ENCODE measurements at places on chromosomes 16 and 17.

DNA sequence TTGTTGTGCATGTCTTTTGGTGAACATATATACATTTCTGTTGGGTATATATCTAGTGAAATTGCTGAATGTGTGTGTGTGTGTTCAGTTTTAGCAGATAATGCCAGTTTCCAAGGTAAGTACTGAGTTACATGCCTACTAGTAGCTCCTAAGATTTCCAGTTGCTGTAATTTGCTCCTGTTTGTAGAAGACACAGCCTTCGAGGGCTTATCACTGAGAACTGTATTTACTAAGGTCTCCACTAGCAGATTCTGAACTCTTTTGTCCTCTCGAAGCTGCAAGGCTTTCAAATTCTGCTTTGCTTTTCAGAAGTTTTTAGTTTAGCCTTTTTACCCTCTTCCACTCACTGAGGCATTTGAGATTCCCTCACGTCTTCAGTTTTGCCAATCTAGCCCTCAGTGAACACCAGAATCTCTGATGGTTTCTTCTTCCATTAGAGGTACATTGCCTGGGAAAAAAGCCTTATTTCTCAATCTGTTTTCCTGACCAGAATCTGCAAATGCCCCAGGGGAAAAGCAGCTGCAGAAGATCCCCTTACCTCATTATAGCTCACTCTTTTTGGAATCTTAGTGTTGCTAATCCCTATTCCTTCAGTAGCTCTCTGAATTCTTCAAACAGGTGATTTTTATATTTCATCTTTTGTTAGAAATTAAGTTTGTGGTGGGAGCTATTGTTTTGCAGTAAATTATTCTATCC lies 52.9 kb downstream of the NF1 start:
- DNase-seq: no peak

DNA sequence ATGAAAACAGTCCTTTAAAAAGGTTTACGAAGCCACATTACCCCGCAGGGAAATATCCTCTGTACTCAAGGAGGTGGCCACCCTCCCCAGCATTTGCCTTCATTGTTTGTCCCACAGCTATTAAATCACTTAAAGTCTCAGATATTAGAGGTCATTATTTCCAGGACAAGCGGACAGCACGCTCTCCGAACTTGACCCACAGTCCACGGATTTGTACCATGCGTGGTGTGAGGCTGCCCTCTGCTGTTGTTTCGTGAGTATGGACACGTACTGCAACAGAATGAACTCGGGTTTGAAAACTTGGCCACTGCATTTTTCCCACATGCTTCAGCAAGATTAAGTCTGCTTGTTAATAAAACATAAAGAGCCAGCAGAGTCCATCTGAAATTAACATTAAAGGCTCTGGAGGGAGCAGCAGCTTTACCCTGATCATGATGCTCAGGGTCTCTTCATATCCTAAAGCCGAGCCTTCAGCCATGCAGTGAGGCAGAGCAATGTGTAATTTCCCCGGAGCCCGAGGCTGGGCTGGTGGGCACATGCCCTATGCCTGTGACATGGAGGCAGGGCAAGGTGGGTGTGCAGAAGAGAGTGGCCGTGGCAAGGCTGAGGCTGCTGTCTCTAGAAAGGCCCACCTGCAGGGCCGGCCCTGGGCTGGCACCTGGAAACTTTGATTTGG lies 19.7 kb downstream of the MEAK7 start:
- DNase-seq: no peak

- DNase-seq: no peak
These were observed 15.0 kb downstream of the SLC7A5 start for GRCh38 chr16:87854053-87854906.

DNA sequence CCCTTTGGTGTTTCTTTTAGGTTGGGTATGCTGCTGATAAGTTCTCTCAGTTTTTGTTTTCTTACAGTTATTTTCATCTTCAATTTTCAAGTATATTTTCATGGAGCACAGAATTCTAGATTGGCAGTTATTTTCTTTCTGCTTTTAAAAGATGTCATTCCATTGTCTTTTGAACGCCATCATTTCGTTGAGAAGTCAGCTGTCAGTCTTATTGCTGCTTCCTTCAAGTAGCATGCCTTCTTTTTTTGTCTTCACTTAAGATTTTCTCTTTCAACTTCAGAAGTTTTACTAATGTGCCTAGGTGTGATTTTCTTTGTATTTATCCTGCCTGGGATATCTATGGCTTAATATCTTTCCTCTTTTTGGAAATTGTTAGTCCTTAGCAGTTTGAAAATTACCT lies 262.2 kb upstream of the PMFBP1 start:
- DNase-seq: no peak

- no peak for DNase-seq
These were observed 372.1 kb downstream of the XYLT1 start for GRCh38 chr16:17098685-17099084.

GRCh38 chr16:77925531-77925930 lies 96.8 kb upstream of the CLEC3A start:
- no peak for DNase-seq

DNA sequence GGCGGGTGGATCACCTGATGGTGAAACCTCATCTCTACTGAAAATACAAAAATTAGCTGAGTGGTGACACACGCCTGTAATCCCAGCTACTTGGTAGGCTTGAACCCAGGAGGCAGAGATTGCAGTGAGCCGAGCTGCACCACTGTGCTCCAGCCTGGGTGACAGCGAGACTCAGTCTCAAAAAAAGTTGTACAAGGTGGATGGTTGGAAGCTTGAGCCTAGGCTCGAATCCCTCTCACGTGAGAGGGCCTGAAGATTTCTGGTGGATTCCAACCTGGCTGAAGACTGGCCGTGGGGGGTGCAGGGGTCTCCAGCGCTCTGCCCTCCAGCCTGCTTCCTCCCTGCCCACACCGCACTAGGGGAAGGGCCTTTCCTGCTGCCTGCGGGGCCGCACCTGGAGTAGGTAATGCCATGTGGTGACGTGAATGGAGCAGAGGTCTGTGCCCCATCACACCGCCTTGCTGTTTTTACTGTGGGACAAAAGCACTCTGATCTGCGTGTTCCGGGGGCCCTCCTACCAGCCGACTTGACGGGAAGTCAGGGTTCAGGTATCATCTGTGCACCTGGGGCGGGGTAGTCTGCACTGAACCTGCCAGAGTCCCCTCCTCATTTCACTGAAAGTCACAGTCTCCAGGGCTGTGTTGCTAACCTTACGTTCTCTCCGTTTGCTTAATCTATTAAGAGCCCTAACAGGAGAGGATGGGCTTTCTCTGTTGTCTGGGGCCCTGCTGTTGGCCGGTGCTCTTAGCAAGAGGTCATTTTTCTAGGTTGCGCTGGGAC lies 4.2 kb downstream of the RPL13 start:
- DNase-seq: no peak

GRCh38 chr16:15972046-15972868 lies 22.8 kb downstream of the ABCC1 start:
- no peak for DNase-seq

- peak; percentile 95 for DNase-seq
These were observed 32.7 kb downstream of the CDK5RAP3 start for GRCh38 chr17:48003417-48004151.

DNA sequence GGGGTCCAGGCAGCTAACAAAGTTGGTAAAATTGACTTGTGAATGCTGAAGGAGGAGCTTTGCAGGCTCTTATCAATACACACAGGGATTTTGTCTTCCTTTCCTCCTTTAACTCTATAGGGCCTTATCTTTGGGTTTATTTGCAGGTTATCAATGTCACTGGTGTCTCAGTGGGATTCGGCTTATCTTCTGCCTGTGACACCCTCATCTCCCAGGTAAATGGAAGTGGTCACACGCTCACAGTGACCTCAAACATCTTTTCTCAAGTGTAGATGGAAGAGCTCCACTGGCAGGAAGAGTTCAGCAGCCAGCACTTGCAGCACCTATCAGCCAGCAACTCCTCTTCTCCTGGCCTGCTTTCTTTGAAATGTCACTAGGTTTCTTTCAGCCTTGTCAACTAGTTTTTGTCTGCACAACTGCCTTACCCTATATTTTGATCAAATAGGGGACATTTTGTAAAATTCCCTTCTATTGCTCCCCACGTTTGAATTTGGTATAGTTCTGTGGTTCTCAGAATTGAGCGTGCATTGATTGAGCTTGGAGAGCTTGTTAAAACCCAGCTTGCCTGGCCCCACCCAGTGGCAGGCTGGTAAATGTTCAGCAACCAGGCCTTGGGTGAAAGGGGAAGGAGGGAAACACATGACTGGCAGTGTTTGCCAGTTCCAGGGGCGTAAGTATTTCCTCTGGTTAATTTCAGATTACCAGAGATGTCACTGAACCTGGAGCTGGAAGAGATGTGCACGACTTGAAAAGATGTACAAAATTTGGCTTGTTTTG lies 12.8 kb downstream of the SLC47A1 start:
- no peak for DNase-seq

DNA sequence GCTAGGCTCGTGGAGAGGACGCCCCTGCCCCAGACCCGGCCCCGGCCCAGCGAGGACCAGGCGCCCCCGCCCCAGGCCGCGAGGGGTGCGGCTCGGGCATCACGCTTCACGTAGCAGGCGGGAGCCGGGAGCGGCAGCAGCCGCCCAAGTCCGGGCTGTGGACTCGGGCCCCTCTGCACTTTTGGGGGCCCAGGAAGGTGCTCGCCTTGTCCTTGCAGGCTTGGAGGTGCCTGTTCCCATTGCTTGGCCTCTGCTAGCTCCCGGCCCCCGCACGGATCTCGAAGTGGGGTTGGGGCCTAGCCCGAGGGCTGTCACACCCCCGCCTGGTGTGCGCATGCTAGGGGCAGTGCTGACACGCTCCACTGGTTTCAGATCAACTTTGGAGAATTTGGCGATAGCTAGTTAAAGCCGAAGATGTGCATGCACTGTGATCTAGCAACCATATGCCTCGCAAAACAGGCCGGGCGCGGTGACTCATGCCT lies 55.7 kb downstream of the WSB1 start:
- DNase-seq: no peak

DNA sequence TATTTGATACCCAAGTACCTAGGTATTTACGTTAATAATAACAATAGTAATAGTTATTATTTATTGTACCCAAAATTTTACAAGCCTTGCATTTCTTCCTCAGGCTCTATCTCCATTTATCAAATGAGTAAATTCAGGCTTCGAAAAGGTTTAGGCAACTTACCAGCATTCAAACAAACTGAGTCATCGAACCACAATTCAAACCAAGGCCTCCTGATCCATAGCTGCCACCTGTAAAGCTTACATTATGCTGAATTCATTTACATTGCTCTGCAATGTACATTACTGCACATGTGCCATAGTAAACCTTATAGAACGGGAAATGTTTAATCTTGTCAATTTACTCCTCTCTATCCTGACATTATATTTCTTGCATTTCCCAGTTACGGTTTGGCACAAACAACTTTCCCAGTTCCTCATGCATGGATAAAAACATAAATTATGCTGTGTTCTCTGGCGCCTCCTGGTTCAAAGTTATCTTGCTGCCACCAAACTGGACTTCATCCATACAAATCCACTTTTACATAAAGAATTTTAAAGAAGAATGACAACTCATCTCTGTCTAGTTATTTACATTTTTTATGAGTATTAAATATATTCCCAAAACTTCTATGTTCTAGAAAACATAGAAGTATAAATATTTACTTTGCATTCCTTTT lies 360.6 kb upstream of the SOX9 start:
- no peak for DNase-seq

DNA sequence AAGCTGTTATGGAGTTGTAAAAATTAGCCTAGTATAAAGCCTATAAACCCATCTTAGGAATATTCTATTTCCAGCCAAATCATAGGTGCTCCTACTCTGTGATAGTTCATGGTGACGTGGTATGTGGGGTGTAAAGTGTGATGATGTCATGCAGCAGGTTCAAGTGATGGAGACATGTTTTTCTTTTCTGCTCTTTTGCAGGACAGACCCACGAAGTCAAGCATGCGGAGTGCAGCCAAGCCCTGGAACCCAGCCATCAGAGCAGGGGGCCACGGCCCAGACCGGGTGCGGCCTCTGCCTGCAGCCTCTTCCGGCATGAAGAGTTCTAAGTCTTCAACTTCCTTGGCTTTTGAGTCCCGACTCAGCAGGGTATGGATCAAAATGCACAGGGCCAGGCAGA lies 87.3 kb downstream of the SPECC1 start:
- no peak for DNase-seq

DNA sequence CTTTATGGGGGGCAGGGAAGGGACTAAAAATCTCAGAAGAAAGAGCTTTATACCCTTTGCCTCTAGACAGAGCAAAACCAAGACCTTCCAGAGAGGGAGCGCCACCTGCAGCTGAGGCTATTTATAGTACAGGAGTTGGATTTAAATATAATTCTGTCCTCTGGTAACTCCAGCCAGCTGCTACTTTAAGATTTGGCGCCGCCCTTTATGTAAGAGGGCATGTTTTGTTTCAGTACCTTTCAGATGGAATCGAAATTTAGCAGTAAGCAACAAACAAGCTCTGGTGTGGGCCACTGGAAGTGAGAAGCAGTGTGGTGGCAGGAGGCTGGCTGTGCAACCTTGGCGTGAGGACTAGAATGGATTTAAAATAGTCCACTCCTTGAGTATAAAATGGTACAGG lies 5.2 kb upstream of the GUCY2D start:
- no peak for DNase-seq

DNA sequence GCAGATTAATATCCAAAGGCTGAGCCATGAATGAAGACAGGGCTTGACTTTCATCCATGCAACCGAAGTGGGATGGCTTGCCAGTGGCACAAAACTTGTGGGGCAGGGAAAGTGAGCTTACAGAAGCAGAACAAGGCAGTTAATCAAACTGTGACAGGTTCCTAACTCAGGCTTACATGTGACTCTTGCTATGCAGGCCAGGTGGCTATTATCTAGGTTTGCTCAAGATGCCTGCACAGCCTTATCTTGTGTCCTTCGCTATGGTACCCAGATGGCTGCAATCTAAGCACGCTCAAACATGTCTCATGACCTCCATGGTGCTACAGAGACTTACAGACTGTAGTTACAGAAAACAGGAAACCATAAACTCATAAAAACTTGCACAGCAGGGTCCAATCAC lies 8.6 kb upstream of the DNAH9 start:
- no peak for DNase-seq

DNA sequence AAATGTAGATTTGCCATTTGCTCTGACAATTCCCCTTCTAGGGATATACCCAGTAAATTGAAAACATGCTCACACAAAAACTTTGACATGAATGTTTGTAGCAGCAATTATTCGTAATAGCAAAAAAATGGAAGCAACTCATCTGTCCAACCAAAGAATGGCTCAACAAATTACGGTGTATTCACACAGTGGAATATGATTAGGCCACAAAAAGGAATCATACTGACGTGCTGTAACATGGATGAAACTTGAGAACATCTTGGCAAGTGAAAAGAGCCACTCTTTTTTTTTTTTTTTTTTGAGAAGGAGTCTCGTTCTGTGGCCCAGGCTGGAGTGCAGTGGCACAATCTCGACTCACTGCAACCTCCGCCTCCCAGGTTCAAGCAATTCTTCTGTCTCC lies 24.1 kb upstream of the SPNS3 start:
- DNase-seq: no peak

GRCh38 chr16:56871172-56871593 lies 6.2 kb downstream of the SLC12A3 start:
- DNase-seq: no peak

GRCh38 chr16:58883131-58883530 lies 149.0 kb upstream of the GOT2 start:
- DNase-seq: no peak

All from NCI-H1417 treated with DMSO at 0.1 percent for 48 hours (cell line).